ENCODE measurements at places on chromosomes 1 and 21.
A peak's percentile ranks its signal among the peaks of the same experiment; 100 is the strongest.

- DNase-seq: peak; percentile 66
Measured at GRCh38 chr21:36125512-36126207, 9.2 kb upstream of the CBR3 start.

DNA sequence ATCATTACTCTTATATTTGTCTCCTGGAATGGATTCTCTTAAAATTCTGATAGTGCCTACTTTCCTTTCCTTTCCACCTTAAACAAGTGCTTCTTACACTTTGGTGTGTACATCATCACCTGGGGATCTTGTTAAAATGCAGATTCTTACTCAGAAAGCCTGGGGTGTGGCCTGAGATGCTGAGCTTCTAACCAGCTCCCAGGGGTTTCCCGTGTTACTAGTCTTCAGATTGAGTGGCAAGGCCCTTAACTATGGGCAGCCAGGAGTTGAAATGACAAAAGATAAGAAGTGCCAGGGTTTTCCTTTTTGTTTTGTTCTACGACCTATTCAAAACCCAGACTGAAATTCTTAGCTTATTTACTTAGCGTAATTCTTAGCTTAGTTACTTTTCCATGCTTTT lies 159.2 kb downstream of the HFM1 start:
- DNase-seq: no peak

GRCh38 chr1:23817633-23818032 lies 7.6 kb downstream of the HMGCL start:
- no peak for DNase-seq

DNA sequence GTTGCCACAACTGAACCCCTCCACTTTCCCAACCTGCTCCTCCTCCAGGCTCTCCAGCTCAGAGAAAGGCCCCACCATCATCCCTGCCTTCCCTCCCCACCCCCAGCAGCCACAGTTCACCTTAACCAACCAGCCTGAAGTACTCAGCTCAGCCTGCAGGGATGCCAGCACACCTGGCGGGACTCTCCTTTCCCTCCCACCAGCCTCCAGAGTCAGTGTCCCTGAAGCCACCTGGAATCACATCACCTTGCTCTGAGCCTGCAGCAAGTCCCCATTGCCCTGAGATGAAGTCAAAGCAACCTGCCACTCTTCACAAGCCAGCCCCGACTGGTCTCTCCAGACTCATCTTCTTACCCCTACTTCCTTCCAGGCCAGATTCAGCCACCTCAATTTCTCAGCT lies 26.2 kb upstream of the ZC3H12A start:
- DNase-seq: no peak

- DNase-seq: peak; percentile 42
Measured at GRCh38 chr1:212699104-212699624, 476 bp downstream of the BATF3 start.

GRCh38 chr1:228017356-228018124 lies 10.7 kb downstream of the WNT3A start:
- no peak for DNase-seq

- no peak for DNase-seq
Measured at GRCh38 chr1:67332653-67333529, 25.2 kb downstream of the IL12RB2 start.

GRCh38 chr21:20943561-20943997 lies 54.6 kb upstream of the NCAM2 start:
- DNase-seq: no peak

- no peak for DNase-seq
Measured at GRCh38 chr1:230842801-230843200, 25.5 kb downstream of the C1orf198 start.

DNA sequence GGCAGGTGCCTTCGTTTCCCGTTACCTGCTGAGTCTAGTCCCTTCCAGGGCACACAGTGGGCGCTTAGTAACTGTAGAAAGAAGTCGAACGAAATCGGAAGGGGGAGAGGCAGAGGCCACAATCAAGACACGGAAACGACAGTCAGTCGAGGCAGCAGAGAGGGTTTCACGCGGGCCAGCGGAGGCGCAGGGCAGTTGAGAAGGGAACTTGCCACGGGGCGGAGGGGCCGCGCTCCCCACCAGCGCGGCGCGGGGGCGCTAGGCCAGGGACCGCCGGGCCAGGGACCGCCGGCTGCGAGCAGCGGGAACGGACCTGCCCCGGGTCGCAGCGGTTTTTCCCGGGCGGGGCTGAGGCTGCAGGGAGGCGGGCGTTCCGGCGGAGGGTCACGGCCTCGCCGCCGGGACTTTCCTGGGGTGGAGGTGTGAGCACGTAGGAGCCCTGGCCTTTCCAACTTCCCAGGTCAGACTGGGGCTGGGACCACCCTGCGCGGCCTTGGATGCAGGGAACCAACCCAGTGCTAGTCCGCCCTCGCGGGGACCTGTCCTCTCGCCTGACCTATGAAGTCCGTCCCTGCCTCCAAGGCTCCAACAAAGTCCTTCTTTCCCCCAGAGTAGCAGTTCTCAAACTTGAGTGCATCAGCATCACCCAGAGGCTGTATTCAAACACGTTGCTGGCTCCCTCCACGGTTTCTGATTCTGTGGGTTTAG lies 150.1 kb upstream of the FGGY start:
- DNase-seq: peak; percentile 10

DNA sequence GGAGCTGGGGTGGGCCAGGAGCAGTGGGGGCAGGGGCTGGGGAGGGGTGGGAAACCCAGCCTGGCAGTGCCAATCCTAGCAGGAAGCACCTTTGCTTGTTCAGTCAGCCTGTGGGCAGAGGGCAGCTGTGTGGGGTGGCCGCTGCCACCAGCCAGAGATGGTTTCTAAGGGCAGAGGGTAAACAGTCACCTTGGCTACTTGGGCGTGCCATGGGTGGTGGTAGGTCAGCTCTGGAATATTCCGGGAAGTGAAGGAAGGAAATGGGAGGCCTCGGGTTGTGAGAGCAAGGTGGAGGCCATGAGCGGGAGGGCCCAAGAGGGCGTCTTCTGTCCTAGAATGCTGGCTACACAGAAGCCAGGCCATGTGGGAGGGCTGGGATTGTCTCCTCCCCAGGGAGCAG lies 20.7 kb upstream of the WNT4 start:
- no peak for DNase-seq

GRCh38 chr1:192066202-192066601 lies 92.1 kb upstream of the RGS18 start:
- DNase-seq: no peak

DNA sequence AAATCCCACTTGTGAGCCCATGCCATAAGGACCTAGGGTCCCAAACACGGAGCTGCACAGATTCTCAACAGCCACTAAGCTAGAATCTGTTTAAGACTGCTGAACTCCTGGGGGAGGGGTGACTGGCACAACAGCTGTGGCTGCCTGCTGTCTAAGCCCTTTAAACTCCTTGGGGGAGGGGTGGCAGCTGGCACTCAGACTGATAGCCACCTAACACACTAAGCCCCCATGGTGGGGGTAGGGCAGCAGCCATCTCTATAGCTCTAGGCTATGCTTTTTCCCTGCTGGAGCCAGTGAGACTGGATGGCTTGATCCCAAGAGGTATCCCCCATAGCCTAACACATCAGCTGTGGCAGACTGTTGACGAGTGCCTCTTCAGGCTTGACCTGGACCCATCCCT lies 73.3 kb upstream of the FMO3 start:
- DNase-seq: no peak

- no peak for DNase-seq
Measured at GRCh38 chr1:12547586-12548225, 70.3 kb downstream of the DHRS3 start.

Data from Kasumi-1 (cell line).